ENCODE measurements at places on chromosomes 6 and 20.

DNA sequence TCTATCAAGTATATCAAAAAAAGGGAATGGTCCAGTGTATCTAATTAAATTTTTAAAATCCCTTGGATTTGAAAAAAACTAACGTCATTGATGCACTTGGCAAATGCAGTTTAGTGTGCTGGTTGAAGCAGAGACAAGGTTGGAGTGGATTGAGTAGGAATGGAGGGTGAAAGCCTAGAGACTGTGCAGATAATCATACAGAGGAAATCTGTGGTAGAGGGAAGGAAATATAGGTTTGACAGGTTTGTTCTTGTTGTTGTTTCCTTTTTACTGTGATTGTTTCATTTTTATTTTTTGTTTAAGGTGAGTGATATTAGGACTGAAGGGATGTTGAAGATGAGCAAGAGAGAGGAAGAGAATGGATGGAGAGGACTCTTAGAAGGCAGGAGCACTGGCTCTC is 29.0 kb upstream of the L3MBTL3 start:
- no peak for DNase-seq

DNA sequence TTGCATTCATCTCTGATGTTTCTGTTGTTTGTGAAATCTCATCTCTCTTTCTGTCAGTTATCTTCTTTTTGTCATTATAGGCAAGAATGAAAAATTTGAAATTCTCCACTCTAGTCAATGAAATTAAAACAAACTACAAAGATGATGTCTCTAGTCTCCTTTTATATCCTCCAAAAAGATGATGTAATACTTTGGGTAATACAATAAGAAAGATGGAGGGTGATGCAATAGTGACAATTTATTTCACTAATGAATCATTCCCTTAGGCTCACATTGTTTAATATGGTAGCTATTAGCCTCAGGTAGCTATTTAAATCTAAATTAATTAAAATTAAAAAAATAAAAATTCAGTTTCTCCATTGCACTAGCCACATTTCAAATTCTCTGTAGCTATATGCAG is 145.4 kb downstream of the UST start:
- no peak for DNase-seq

DNA sequence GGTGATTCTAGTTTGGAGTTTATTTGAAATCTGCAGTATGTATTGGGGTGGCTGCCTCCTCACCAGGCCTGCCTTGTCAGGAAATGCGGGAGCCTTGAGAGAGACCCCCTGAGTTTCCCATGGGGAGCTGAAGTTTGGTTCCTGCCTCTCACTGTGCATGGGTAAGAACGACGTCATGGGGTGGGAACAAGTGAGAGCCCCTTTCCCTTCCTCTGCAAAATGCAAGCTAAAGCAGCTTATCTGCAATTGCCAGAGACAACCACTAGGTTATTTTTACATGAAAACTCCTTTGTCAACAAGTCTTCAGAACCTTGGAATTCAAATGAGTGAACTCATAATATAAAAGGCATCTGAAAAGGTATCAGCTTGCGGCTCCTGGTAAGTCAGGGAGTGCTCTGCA is 58.4 kb downstream of the TMEM170B start:
- DNase-seq, result no peak

DNA sequence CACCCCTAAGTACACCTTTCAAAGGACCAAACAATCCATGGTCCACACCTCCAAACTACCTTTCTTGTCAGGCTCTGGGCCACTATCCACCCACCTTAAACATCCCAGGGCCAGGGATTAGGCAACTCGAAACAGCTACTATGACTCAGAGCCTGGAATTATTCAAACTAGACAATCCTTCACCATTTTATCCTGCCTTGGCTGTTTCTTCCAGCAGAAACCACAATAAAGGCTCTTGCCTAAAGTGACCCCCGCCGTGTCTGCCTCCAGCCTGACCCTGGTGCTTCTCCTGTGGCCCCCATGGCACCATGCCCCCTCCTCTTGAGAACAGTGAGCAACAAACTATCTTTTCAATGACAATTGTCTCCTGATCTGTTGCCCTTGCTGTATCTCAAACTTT is 195.5 kb downstream of the EPM2A start:
- no peak for DNase-seq

GRCh38 chr20:23120936-23121750 is 35.0 kb upstream of the CD93 start:
- no peak for DNase-seq

DNA sequence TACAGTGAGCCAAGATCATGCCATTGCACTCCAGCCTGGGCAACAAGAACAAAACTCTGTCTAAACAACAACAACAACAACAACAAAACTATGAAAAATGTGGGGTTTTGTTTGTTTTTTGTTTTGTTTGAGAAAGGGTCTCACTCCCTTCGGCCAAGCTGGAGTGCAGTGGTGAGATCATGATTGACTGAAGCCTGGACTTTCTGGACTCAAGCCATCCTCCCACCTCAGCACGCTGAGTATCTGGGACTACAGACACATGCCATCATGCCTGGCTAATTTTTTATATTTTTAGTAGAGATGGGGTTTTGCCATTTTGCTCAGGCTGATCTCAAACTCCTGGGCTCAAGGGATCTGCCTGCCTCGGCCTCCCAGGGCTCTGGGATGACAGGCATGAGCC is 2.8 kb upstream of the MYLIP start:
- DNase-seq, result no peak

- DNase-seq, result no peak
Observed at GRCh38 chr6:21533678-21534077, 59.9 kb upstream of the SOX4 start.

- no peak for DNase-seq
Observed at GRCh38 chr20:3115190-3116107, 30.9 kb upstream of the AVP start.

DNA sequence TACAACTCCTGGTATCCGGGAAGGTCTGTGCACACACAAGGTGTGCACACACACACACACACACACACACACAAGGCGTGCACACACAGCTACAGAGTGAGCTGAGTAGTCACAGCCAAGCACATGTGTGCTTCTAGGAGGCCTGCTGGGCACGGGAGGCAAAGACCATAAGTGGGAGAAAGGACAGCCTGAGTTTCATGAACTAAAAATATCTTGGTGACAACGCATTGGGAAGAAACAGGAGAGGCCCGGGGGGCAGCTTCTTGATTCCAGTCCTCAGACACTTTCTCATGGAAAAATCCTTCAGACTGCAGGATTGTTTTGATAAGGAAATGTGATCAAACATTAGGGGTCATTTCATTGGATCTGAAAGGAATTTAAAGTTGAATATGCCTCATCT is 2.6 kb downstream of the TRAF3IP2 start:
- DNase-seq, result no peak

- peak; percentile 52 for DNase-seq
Observed at GRCh38 chr6:104705095-104705707, 154.5 kb downstream of the HACE1 start.

Data from epithelial cell of proximal tubule (primary cell).